Hypothalamus (tissue), 51 donors: ENCODE measurements at places on chromosomes 2 and 18.

DNA sequence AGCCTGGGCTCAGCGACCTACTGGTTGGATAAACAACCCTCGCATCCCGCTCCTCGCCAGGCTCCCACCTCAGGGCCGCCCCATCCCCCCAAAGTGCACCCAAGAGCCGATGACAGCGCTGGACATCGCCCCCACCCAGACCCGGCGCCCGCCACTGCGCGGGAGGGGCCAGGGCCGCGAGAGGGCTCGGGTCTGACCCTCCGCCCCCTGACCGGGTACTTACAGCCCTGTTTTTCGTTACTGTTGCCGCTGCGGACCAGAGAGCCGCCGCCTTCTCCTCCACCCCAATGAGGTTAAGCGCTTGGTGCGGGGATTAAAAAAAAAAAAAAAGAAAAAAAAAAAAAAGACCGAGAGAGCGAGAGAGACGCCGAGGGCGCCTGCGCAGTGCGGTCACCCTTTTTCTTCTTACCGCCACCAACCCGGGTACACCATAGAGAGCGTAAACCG is at the start of gene CLASP1:
TSS of gene CLASP1 (minus strand) at position 314 of the 447 bp plus-strand sequence. CDS start 43,567 bp downstream, outside the sequence.
- peak; percentile 78 for DNase-seq

DNA sequence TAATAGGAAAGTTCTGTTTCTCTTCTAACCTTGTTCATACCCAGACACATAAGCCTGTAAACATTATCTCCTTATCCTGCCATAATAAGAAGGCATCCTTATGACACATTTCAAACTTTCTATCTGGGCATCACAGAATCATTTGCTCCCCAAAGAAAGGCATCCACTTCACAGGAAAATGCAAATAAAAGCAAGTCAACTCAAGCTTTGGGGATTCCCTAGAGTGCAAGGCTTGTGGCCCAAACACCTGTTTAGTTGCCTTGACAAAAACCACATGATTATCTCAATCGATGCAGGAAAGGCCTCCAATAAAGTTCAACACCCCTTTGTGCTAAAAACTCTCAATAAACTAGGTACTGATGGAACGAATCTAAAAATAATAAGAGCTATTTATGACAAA is 195.7 kb upstream of the GALNT5 start:
- no peak for DNase-seq

- no peak for DNase-seq
These were observed 9.9 kb upstream of the MAP3K2 start for GRCh38 chr2:127397568-127398238.

DNA sequence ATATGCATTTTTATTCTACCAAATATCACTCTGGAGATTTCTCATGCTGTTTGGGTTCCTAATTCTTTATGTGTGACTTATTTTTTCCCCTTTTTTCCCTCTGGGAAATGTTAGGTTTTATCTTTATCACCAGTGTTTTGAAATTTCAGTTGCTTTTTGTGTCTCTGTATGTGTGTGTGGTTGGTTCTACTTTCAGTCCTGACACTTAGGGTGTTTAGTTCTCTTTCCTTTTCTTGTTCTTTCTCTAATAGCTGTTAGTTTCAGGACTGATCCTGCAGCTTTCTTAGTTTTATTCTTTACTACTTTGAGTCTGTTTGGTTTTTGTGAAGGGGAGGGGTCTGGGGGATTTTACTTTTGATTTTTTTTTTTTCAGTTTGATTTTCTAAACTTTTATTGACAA is 23.1 kb downstream of the PPM1B start:
- no peak for DNase-seq

DNA sequence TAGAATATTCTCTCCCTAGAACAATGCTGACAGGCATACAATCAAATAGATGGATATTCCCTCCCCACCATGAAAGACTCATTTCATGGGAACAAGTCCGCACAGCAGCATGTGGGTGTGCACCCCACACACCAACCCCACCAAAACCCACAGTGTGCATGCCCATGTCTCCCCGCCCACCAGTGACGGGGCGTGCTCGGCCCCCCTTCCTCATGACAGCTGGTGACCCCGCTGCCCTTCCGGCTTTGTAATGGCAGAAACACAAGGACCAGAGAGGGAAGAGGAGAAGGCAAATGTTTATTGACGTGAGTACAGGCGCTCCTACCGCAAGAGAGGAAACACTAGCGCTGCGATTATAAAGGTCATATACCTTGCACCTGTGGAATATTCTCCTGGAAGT is 30.8 kb upstream of the ODC1 start:
- no peak for DNase-seq

DNA sequence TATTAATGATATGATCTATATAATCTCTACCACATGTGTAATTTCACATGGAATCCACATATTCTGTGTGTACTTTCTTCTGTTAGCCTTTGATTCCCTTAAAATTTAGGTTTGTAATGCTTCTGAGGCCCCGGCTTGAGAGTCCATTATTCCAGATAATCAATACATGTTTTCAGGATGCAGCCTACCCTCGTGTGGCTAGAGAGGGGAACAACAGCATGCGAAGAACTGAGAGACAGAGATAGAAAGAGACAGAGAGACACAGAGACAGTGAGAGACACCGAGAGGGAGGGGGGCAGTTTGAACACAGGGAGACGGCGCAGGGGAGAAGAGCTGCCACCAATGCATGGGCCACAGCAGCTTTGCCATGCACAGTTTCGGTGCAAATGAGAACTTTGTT is 185.4 kb downstream of the SNTG2 start:
- DNase-seq = no peak

DNA sequence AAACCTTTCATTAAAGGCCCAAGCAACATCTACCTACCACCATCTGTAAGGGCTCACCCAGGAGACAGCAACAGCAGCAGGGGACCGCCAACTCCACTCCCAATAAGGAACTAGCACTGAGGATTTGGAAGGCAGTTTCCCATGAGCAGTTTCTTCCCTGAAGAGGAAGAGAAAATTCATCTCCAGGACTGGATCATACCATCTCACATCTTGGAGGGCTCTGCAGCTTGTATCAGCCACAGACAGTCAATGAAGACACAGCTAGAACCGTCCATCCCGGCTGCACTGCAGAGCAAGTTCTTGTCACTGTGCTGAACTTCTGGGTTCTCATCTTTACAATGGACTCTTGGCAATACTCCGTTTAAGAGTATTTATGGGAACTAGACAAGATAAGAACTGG is 2.8 kb upstream of the GYPC start:
- no peak for DNase-seq

DNA sequence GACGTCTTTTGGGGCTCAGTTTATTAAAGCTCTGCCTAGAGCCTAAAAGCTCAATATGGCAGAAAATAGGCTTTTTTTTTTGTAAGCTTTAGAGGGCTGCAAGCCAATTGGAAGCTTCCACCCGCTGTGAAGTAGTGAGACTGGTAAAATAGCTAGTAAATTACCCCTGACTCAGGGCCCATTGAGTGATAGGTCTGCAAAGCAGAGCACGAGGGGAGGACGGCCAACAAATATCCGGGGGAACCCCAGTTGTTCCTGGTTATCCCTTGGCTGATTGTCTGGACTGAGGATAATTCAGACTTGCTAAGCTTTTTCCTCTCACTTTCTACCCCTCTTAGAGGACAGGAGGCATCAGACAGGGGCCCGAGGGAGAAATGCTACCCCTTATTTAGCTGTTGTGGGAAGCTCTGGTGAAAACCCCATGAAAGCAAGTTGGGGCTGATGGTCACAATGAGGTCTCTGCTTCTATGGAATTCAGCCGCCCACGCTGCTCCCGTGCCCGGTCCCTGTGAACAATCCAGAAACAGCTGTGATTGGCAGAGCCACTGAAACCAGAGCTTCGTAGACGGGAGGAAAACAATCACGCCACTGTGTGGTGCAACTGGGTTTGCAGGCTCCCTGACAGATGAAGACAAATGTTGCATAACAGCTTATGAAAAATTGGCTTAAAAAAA is 141.9 kb upstream of the LGALSL start:
- peak; percentile 76 for DNase-seq

DNA sequence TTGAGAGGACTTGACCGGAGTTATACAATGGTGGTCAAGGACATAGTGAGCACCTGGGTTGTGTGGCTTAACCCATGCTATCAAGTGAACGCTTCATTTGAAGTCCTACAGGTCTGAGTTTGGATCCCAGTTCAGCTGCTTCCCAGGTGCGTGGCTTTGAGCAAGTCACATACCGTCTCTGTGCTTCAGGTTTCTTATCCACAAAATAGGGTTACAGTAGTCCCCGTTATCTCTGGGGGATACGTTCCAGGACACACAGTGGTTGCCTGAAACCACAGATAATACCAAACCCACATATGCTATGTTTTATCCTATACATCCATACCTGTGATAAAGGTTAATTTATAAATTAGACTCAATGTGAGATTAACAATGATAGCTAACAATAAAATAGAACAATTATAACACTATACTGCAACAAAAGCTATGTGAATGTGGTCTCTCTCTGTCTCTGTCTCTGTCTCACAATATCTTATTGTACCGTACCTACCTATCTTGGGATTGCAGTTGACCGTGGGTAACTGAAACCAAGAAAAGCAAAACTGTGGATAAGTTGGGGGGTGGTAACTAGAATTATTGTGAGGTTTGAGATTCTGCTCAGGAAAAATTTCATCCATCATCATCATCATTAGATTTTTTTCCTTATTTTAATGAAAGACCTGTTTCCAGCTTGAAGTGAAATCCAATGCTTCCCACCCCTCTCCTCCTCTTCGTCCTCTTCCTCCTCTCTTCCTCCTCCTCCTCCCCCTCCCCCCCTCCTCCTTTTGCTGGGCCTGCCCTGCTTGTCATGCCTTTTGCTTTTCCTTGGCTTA is 22.7 kb downstream of the LBH start:
- no peak for DNase-seq

GRCh38 chr18:23422751-23423418 is 30.2 kb upstream of the RIOK3 start:
- no peak for DNase-seq

GRCh38 chr2:33134086-33134771 is 187.5 kb downstream of the LTBP1 start:
- DNase-seq = no peak

GRCh38 chr2:28294451-28294850 is 98.2 kb upstream of the FOSL2 start:
- no peak for DNase-seq

DNA sequence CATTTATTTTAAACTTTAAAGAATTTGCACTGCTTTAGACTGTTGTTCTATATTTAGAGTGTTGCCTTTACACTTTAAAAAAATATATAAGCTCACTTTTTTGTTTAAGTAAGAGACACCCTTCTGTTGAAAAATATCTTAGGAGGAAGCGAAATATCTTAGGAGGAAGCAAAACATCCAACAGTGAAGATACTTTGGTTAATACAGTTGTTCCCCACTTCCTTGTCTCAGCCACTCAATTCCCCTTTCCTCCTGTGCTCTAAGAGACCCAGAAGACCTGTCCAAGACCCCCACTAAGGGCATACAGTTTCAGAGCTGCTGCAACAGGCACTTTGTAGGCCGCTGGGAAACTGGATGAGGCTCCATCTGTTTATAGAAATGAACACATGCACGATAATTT is 5.7 kb downstream of the SERPINB8 start:
- DNase-seq = no peak

DNA sequence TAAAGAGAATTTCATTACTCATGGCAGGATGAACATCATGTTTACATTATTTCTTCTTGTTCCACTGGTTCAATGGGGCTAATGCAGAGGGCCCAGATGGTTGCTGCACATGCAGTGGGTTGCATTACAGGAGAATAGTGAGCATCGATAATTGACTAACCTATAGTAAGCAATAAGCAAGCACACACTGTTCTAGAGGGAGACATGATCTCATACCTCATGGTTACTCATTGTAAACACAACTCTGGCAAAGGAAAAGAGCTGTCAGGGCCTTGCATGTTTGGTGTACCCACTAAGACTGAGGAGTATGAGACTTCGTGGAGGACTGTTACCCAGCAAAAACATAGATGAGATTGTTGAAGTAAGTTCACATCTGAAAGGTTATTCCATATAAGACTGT is 885.6 kb upstream of the VRK2 start:
- DNase-seq = no peak

- DNase-seq = no peak
These were observed 102.3 kb upstream of the CYRIA start for GRCh38 chr2:16767789-16768476.

GRCh38 chr2:45964223-45964841 is 312.9 kb downstream of the PRKCE start:
- DNase-seq = peak; percentile 32

DNA sequence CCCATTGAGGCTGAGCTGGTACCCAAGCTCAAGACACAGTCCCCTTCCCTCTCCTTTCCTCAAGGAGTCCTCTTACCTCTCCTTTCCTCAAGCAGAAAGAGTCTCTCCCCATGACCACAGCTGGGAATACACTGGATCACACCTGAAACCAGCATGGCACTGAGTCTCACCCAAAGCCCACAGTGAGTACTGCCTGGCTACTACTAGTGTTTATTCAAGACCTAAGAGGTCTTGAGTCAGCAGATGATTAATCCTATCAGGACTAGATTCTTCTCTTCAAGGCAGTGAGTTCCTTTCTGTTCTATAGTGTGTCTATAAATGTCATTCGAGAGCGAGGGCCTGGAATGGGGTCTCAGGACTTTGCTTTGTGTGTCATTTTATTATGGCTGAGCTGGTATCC is 111.4 kb downstream of the METTL4 start:
- no peak for DNase-seq

GRCh38 chr2:25251422-25252273 is 83.3 kb upstream of the POMC start:
- DNase-seq = no peak

DNA sequence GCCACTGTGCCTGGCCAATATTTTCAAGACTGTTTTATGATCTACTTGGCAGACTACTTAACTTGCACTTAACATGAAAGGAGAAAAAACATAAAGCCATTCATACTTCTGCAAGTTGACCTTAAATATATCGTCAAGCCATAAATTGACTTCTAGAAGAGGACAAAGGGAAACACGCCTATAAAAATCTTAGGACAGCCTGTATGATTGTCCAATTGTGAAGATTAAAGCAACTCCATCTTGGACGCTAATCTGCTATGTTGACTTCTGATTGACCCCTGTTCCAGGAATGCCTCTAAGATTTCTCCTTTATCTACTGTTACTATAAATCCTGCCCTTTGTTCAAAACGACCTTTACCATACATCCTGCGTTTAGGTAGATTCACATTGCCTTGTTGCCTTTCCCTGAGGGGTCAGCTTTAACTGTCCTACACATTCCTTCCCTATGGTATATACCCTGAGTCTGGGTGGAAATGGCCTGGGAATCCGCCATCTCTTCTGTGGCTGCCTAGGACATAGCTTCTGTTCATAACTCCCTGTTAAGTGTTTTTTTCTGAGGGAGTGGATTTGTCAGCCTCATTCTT is 40.2 kb upstream of the SLC35F5 start:
- DNase-seq = no peak

DNA sequence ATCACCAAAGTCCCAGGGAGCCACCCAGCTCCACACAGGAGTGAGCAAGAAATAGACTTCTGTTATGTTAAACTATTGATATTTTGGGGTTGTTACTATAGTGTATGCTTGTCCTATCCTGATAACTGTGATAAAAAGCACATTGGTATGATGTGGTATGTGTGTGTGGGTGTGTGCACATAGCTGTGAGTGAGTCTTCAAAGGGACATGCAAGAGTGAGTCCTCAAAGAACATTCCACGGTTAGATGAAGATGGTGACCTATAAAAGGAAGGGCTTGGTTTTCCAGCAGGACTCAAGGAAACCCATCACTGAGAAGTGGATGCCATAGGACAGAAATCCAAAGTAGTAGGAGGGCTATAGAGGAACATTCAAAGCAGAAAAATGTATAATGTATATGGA is 342.9 kb downstream of the TSN start:
- no peak for DNase-seq

- no peak for DNase-seq
These were observed 36.6 kb downstream of the VAPA start for GRCh38 chr18:9950289-9951016.
